ENCODE measurements at places on chromosomes 4 and X.

- DNase-seq = no peak
These were observed 11.0 kb upstream of the DUSP9 start for GRCh38 chrX:153635788-153636668.

GRCh38 chr4:155207534-155208257, 740 bp upstream of the NPY2R start:
- DNase-seq = no peak

- no peak for DNase-seq
These were observed 14.2 kb downstream of the SEPSECS start for GRCh38 chr4:25146076-25146475.

GRCh38 chr4:152715076-152715475, 35.3 kb upstream of the TMEM154 start:
- DNase-seq = no peak

Data from cortex of kidney (tissue), 1 donor.